ENCODE measurements at places on chromosomes 4 and X.

- no peak for DNase-seq
Measured at GRCh38 chr4:77196866-77197265, 39.9 kb downstream of the CCNG2 start.

- no peak for DNase-seq
Measured at GRCh38 chr4:25585901-25586523, 69.6 kb upstream of the SLC34A2 start.

DNA sequence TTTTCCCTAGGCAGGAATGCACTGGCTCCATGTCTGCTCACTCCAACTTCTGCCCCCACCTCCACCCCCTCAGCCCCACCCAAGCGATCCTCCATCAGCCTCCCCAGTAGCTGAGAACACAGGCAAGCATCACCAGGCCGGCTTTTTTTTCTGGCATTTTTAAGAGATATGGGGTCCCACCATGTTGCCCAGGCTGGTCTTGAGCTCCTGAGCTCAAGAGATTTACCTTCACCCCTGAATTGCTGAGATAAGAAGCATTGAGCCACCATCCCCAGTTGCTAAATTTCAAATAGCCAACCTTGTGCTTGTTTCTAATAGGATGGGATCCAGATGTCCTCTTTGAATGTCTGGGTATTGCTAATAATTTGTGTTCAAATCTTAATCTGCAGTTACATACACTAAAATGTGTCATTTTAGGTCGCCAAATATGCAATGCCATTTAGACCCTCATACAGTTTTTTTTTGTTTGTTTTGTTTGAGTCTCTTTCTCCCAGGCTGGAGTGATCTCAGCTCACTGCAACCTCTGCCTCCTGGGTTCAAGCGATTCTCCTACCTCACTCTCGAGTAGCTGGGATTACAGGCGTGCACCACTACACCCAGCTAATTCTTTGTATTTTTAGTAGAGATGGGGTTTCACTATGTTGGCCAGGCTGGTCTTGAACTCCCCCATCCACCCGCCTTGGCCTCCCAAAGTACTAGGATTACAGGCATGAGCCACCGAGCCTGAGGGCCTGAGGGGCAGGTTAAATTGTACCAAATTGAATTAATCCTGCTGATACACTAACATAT lies 8.8 kb downstream of the LARP7 start:
- DNase-seq: no peak

DNA sequence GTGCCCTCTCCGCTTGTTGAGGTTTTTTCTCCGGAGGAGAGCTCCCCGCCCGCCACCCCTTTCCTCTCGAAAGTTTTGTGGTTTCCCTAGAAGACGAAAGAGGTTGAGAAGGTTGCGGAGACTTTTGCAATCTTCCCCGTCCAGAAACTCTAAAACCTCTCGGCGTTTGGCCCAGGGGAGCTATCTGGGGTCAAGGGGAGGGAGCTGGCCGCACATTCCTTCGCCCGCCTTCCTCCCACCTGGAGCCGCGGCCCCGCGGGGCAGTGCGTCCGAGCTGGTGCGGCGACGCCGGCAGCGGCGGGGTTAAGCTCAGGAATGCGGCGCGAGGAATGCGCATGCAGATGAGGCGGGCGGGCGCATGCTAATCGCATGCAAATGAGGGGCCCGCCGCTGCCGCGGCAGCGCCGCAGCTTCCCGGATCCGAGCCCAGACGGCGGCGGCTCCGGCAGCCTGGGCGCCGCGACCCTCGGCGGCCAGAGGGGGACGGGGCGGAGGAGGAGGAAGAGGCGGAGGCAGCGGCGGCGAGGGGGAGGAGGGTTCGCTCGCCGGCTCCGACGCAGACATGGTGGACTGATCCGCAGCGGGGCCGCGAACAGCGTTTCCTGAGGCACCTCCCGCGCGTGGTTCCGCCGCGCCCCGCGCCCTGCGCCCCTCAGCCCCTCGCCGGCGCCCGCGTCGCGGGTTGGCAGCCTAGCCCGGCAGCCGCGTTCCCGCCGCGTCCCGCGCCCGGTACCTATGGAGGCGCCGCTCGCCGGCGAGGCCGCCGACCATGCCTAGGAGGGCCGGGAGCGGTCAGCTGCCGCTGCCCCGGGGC lies at the start of gene WWC2:
TSS of gene WWC2 (plus strand) at position 535 of the 814 bp plus-strand sequence. CDS start at position 770, 235 bp downstream.
- DNase-seq: peak; percentile 88

DNA sequence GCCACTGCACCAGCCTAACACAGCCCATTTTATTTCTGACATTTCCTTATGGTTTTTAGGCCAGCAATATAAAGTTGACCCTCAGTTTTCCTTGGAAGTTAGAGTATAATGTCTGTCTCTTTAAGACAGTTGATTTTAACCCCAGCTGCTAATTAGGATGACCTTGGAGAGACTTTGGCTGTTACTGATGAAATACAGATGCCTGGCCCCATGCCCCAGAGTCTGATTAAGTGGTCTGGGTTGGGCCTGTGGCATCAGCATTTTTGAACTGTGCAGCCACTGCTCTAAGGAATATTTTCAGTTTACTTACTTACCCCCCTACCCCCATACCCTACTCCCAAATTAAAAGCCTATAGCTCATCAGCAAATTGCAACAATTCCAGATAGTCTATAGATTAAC lies 85.8 kb downstream of the DCLK2 start:
- DNase-seq: no peak

DNA sequence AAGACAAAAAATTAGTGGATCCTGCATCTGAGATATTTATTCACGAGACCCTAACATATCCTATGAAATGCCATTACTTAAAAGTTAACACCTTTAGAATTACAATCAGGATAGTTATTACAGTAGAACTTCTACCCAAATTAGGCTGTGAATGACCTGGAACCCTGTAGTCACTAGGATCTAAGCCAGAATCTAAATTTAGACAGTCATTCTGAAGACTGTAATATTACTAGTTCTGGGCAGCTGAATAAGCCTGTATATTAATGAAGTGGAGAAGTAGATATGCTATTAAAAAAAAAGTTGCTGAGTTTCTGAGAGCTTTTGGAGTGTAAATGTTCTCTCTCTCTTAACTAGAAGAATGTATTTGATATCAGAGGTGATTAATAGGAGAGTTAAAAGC lies 67.0 kb downstream of the FAM13A start:
- DNase-seq: no peak

GRCh38 chr4:183349673-183350072 lies 27.4 kb upstream of the CLDN24 start:
- DNase-seq: peak; percentile 70

DNA sequence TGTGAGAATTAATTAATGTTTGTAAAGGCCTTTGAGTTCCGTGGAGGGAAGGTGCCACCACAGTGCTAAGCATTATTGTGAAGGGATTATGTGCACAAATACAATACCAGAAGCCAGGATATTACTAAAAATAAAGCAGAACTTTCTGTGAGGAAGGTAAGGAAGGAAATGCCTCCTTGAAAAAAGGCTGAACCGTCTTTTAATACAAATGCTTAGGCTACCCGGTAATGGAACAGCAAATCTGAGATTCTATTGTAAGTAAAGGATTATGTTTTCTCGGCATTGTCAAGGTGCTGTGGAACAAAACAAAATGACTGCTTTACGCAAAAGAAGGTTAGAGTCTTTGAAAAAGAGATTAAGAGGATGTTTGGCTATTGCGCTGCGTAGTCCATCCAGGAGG lies 57.9 kb upstream of the SPRY1 start:
- DNase-seq: no peak

DNA sequence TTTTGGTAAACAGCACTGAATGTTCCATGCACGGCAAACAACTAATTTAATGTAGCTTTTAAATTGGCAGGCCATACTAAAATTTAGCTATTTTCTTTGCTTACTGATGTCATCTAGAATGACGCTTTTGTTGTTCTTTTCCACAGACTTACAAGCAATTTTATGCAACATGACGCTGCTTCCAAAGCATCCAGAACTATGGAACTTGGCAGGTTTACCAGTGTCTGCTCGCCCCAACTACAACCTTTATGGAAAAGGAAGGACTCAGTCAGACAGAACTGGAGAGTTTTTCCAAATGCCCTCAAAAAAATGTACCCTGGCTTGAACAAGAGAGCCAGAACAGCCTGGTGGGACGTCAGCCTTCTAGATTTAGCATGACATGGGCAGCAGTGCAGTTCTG lies 58.7 kb downstream of the ANOS1 start:
- DNase-seq: no peak

GRCh38 chr4:123955167-123955800 lies 558.7 kb downstream of the SPRY1 start:
- no peak for DNase-seq
